ENCODE measurements at places on chromosomes 16 and 17.
A peak's percentile ranks its signal among the peaks of the same experiment; 100 is the strongest.

- no peak for DNase-seq
Measured at GRCh38 chr16:50666658-50667496, 14.2 kb downstream of the SNX20 start.

- no peak for DNase-seq
Measured at GRCh38 chr16:1533443-1533951, at the start of gene TMEM204. TMEM204 (plus strand) TSS chr16:1533666; CDS start chr16:1534276, 610 bp downstream.

DNA sequence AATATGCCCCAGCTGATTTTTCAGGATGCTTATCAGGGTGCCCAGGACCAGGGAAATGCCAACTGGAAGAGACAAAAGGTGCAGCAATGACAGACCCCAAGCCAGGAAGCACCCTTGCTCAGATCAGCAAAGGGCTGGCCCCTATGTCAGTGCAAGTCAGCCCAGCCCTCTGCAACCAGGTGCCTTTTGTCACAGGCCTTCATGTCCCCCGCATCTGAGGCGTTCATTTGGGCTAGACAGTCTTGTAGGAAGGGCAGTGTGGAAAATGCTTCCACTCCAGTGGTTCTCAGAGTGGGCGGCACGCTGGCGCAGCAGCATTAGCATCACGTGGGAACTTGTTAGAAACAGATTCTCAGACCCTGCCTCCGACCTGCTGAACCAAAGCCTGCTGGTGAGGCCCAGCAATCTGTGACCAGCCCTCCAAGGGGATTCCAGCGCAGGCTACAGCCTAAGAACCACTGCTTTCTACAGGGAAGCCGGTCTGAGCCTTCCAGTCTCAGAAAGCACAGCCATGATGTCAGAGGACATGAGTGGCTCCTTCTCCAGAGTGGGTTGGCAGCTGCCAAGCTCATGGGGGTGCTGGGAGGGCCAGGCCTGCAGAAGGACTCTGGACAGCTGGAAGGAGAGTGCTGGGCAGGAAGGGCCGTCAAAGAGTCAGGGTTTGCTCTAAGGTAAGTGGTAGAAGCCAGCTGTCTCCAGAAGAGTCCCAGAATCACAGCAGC, 13.1 kb downstream of the SLC47A2 start:
- DNase-seq: no peak

DNA sequence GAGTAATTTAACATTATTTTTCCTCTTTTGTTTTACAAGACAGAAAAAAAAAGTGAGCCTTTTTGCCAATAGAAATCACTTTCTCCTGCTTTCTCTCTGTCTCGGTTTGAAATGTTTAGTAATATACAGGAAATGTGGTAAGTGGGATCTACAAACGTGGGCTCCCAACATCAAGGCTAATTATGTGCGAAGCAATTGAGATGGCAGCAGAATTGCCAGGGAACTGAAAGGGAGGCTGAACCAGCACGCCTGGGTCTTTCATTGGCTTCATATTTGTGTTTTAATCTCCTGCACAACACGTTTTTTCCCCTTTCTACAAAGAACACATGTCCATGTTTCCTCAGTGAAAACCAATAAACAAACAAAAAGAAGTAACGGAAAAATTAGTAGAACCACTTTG, 743.9 kb upstream of the SOX9 start:
- no peak for DNase-seq

GRCh38 chr17:3603119-3603869, 5.9 kb downstream of the TRPV1 start:
- peak; percentile 88 for DNase-seq

GRCh38 chr17:50397111-50397918, at the start of gene LRRC59:
LRRC59 (minus strand) TSS chr17:50397523; CDS start chr17:50397317, 206 bp downstream.
- DNase-seq: peak; percentile 64

DNA sequence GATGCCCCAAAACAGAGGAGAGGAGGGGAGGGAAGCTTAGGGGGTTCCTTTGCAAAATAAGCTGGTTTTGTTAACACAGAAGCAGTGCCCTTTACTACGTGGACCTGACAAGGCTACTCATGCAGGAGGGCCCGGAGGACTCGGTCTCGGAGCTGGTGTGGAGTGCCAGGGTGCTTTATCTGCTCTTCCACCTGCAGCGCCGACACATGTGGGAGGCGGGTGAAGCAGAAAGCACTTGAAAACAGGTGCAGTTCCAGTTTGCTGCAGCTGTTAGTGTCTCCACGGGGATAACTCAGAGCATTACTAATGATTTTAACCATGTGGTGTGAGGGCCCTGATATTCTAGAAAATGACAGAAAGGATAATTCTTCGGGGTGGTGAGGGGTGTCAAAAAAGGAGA, 35.0 kb upstream of the MNT start:
- no peak for DNase-seq

GRCh38 chr17:79929257-79930061, 90.2 kb upstream of the CBX4 start:
- no peak for DNase-seq

DNA sequence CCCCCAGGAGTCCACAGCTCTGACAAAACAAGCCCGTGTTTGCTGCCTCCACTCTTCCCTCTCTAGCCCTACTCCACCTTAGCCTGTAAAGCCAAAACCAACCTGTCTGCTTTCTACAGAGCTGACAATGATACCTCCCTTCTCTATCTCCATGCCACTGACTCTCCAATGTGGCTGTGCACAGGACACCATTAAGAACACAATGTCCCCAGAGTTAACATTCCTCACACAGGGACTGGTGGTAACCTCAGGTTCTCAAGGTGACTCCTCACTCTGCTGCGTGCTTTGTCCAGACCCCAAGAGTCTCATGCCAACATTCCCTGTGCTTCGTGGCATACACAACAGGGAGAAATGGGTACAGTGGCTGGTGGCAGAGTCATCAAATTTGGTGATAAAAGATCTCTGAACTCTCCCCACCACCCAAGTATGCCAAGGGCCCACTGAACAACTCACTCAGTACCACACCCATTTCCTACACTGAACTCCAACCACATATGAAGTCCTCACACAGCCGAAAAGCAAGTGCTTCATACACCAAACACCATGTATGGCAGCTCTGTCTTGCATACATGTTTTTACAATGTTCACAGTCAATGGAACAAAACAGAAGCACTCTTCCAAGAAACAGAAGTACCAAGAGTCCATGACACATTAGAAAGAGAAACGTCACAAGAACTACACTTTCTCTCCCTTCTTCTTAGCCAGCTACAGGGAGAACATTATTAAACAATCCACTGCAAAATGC, 21.1 kb downstream of the CSNK2A2 start:
- DNase-seq: no peak

- DNase-seq: no peak
Measured at GRCh38 chr17:75241996-75242460, 19.4 kb downstream of the GGA3 start.

DNA sequence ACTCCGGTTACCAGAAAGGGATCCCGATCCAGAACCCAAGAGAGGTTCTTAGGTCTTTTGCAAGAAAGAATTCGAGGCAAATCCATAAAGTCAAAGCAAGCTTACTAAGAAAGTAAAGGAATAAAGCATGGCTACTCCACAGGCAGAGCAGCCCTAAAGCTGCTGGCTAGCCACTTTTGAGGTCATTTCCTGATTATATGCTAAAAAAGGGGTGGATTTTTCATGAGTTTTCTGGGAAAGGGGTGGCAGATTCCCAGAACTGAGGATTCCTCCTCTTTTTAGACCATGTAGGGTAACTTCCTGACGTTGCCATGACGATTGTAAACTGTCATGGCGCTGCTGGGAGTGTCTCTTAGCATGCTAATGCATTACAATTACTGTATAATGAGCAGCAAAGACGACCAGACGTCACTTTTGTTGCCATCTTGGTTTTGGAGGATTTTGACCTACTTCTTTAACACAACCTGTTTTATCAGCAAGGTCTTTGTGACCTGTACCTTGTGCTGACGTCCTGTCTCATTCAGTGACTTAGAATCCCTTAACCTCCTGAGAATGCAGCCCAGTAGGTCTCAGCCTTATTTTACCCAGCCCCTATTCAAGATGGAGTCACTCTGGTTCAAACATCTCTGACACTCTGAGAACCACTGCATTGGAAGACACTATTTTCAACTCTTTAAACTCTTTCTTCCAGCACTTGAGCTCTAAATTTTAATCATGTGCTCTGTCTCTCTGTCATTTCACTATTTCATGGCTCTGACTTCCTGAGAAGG, 203.6 kb upstream of the CACNG3 start:
- no peak for DNase-seq

DNA sequence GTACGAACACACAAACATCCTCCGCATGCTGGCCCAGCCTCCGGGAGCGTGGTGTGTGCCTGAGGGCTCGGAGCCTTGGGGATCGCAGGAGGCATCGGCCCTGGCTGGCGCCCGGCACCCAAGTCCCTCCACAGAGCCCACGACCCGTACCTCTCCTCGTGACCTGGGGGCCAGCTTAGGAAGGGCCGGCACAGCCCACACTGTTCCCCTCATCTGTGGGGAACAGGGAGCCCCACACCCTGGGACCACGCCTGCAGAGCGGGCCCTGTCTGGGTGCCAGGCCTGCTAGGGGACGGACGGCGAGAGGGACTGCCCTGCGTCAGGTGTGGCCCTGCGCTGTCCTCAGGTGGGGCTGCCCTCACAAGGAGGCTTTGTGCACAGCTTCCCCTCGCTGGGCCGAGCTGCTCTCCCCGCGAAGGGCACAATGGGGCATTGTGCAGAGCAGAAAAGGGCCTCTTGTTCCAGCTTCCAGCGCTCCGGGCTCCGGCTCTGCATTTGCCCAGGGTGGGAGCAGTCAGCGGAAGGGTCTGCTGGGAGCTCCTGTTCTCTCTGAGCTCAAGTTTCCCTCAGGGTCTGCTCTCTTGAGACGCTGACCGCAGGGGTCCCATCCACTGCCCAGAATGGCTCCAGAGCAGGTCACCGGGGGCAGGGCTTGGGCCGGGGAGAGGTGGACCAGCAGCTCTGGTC, 1.7 kb upstream of the LMF1 start:
- no peak for DNase-seq

- DNase-seq: no peak
Measured at GRCh38 chr17:66562119-66562518, 259.7 kb downstream of the PRKCA start.

- no peak for DNase-seq
Measured at GRCh38 chr17:2385240-2386210, 15.3 kb downstream of the MNT start.

GRCh38 chr17:68591583-68591982, 9.6 kb downstream of the FAM20A start:
- DNase-seq: no peak

DNA sequence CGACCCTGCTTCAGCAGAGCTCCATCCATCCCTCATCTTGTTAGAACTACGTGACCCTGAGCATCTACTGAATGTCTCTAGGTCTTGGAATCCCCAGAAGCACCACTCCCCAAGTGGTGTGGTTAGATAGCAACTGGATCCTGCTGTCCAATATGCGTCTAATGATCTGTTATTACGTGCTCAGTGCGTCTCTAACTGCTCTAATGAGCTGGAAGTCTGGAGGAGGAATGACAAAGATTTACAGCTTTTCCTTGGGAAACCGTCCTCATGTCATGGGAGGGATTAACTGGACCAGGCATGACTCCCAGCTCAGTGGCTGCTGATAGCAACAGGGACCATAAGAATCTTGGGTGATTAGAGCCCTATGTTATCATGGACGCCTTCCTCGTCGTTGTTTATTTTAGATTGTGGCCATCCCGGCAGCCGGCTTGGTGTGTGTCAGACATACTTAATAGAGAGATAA, 150.9 kb downstream of the HS3ST3B1 start:
- DNase-seq: no peak

- DNase-seq: no peak
Measured at GRCh38 chr17:40325156-40326013, 16.4 kb downstream of the RARA start.

DNA sequence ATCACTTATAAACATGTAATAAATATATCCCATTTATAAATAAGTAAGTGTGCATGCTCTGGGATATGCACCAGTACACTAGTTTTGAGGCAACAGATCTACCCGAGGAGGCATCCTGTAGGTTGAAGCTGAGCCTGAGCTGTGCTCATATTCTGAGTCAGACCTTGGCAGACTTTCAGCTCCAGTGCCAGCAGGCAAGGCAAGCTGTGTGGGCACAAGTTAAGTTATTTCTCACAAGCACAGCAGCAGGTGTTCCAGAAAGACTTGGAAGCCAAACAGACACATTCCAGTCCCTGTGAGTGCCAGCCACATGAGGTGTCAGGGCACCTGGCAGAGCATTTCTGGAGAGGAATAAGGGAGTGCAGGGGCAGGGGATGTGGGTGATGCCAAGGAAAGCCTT, 1.3 kb upstream of the CLEC19A start:
- DNase-seq: peak; percentile 90

- no peak for DNase-seq
Measured at GRCh38 chr16:12735805-12736204, 67.9 kb downstream of the CPPED1 start.

- no peak for DNase-seq
Measured at GRCh38 chr17:7803981-7804380, 30.0 kb upstream of the KDM6B start.

DNA sequence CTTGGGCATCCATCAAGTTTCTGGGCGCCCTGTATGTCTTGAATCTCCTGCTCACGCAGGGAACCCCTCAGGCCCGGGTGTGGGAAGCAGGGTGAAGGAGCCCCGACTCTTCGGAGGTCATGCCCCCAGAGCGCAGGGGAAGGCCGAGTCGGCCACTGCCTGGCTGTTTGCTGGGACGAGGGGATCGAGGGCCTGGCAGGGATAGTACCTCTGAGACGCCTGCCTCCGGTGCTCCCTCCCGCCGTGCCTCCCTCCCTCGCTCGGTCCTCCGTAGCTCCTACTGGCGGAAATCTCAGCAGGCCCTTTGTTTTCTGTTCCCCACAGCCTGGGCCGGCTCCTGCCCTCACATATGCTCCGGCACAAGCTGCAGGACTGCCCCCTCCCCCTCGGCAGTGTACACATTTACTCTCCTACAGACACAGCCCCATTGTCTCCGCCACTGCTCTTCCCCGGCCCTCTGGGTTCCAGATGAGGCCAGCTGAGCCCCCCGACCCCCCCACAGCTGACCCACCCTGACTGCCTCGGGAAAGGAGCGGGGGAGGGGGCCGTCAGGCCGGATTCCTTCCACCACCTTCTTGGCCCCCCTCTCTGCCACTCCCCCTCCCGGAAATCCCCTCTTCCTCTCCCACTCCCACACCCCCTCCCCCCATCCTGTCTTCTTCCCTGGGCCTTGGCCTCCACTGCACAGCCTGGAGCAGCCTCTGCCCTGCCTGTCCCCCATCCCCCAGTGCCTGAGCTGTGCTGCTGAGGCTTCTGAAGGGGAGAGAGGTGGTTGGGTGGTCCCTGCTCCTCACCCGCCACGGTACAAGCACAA, 1.4 kb downstream of the TRAF4 start:
- no peak for DNase-seq

DNA sequence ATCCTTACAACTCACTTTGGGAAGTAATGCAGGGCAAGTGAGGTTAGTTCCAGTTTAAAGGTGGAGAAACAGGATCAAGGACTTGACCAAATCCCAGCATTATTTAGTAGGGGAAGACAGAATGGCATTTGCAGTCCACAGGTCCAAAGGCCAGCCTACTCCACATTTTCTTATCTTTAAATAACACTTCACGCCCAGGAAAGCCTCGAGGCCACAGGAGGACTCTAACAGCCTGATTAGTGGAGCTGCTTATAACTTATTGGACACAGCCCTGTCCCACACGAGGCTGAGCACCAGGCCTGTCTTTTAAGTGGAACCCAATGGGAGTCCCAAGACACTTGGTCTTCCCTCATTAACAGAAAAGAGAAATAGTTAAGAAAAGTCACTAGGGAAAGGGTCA, 12.1 kb upstream of the HYDIN start:
- DNase-seq: no peak

GRCh38 chr17:50560185-50560824, at the start of gene CACNA1G:
CACNA1G (plus strand) TSS chr17:50560715; CDS start chr17:50561460, 745 bp downstream.
- peak; percentile 87 for DNase-seq
